Stimulated activated CD4-positive, alpha-beta T cell treated with anti-CD3 and anti-CD28 coated beads, Interleukin-1b, Interleukin-23, amount 100 ng/mL, for 1 hour (primary cell): ENCODE measurements at places on chromosomes 3 and 15.

- no peak for DNase-seq
Observed at GRCh38 chr3:51773529-51774056, 5.4 kb downstream of the IQCF6 start.

GRCh38 chr3:17175187-17175807, 290.5 kb downstream of the PLCL2 start:
- no peak for DNase-seq

DNA sequence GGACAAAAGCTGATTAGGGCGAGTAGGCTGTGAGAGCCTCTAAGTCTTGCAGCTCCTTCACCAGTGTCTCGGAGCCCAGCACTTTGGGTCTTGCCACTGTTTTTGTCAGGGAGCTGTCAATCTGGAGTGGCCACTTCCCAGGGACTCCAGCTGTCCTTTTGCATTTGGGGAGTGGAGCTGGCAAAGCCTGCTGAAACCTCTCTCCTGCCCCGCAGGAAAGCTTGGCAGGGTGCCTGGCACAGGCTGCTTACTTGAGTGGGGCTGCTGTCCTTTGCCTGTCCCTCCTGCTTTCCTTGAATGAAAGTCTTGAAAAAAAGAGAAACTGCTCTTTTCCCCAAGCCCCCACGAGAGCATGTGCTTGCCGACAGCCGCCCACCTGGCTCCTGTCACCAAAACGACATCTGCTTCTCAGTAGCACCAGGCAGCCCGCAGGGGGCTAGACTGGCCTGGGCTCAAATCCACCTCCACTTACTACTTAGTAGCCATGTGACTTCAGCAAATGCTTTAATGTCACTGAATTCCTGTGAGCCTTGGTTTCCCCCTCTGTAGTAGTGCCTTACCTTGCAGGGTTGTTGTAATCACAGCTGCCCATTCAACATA, 13.7 kb downstream of the USP13 start:
- DNase-seq = no peak

DNA sequence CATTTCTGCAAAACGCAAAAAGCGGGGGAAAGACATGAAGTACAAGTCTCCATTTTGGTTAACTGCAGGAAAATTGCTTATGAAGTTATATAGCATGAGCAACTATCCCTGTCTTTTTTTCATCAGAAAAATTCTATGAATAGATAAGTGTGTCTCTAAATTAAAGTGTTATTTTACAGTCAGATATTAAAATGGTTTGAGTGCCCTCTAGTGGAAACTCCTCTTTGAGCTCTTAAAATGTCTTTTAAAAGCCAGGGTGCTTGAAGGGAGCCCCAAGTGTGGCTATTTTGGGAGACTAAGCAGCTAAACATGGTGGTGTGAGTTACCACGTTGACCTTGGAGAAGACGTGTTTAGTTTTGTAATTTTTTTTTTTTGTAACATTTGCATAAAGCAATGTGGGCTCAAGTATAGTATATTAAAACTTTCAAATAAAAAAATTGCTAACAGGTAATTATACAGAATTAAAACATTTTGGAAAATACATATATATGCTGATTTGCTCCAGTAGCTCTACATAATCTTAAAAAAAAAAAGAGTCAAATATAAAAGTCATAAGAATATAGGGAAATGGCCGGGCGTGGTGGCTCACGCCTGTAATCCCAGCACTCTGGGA, 77.2 kb downstream of the PPP2R3A start:
- no peak for DNase-seq

DNA sequence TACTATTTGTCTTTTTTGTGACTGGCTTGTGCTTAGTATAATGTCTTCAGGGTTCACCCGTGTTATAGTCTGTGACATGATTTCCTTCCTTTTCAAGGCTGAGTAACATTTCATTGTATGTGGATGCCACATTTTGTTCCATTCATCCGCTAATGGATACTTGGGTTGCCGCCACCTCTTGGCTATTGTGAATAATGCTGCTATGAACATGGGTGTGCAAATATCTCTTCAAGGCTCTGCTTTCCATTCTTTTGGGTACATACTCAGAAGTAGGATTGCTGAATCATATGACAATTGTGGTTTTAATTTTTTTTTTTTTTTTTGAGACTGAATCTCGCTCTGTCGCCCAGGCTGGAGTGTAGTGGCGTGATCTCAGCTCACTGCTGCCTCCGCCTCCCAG, 15.4 kb downstream of the CRTC3 start:
- no peak for DNase-seq

GRCh38 chr3:59425942-59426341, 376.1 kb upstream of the CFAP20DC start:
- DNase-seq = no peak

DNA sequence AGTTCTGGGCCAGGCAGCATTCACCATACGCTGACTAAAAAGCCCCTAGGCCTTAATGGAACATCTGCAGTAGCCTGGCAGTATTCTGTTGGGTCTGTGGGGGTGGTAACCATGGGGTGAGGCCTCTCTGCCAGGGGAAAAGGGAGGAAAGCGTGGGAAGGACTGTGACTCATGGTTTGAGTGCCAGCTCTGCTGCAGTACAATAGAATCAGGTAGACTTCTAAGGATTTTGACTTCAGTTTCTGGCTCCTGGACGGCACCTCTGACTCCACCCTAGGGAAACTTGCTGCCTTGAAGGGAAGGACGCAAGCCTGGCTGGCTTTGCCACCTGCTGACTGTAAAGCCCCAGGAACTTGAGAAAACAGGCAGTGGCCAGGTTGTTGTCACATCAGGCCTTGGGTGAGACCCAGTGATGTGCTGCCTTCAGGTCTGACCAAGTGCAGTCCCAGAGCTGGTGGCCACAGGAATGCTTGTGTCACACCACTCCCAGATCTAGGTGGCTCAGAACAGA, 148.6 kb downstream of the SUCNR1 start:
- no peak for DNase-seq

DNA sequence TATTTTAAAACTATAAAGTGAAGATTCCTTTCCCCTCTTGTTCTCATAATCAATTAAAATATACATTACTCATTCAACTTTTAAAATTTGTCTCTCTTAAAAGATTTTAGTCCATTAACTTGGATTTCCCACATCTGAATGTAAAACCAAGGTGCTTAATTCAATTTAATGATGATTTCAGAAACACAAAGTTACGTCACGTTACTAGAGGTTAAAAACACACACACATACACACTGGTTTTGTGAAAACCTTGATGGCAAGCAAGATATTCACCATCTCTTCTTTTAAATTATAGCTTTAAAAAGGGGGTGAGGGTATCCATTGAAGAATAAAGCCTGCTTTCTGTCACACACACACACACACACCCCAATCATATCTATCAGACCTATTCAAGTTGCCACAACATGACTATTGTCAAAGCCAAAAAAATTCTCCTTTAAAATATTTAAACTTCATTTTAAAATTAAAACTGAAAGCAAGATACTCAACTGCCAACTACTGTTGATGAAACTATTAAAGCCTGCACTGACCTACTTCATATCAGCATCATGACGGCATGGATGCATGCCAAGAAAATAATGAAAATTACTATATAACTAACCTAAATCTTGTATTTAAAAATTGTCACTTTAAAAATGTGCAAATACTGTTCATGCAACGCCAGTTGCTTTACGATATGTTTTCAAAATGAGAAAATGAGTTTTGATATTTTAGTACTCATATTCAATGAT, 2.1 kb downstream of the RFX7 start:
- no peak for DNase-seq

DNA sequence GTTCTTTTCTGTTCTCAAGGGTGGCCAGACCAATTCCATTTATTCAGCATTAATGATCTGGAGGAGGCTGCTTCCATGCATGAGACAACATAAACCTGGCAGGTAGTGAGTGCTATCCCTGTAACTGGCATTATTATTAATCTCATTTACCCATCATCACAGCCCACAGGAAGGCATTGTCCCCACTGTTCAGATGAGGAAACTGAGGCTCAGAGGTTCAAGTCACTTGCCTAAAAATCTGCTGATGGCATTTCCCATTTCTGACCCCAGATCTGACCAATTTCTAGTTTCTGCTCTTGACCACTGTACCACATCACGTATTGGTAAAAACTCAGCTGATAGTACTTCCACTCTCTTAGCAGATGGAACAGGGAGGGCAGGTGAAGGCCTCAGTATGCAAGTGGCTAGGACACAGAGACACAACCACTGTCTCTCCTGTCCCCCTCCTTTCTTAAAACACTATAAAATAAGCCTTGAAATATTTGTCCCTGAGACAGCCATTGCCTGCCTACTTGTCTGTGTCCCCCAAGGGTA, 36.1 kb downstream of the TRANK1 start:
- no peak for DNase-seq

- DNase-seq = no peak
Observed at GRCh38 chr15:75531041-75531450, 48.1 kb downstream of the PTPN9 start.

DNA sequence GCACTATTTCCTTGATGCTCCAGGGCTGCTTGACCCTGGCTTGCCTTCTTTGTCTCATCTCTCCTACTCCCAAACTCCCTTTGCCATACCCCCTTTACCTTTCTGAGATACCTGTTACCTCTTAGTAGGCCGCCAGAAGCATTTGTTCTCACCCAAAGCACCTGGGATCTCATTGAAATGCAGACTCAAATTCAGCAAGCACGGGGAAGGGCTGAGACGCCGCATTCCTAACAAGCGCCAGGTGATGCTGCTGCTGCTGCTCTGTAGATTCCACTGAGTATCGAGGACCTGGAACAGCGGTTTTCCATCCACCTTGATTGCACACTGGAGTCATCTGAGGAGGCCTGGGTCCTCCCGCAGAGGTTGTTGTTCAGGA, 91.8 kb downstream of the TMEM266 start:
- DNase-seq = no peak

- no peak for DNase-seq
Observed at GRCh38 chr3:123194552-123194951, 7.2 kb upstream of the SEC22A start.

- no peak for DNase-seq
Observed at GRCh38 chr3:32778389-32778788, 39.4 kb upstream of the TRIM71 start.

- no peak for DNase-seq
Observed at GRCh38 chr3:103919327-103919726, 1447.4 kb upstream of the ALCAM start.

DNA sequence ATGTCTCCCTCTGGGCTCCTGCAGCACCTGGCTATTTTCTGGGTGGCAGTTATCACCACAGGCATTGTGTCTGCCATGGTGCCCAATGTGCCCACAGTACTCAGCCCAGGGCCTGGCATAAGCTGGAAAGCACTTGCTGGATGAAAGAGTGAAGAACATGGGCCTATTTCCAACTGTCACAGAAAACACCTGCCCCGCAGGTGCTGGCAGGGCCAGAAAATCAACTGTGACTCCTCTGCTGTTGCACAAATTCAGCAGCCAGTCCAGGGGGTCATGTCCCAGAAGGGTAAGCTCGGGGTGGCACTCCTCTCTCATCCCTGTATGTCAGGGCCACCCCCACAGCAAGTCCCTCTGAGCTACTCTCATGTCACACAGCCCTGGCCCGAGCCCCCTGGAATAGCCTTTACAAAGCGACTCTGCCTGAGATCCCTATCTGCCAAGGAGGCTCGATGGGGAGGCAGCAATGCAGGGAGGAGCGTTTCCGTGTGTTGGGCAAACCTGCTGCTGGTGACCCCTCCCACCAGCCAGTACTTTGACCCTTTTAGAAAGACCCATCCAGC, 16.9 kb downstream of the ITIH3 start:
- no peak for DNase-seq
